ENCODE measurements at places on chromosomes 3 and 15. TPM values are rescaled to one million over a fixed set of nuclear protein-coding genes. Genes with fewer than 3 reads are reported as not detected.

The PHC3 gene
- 35.9 TPM for total RNA-seq

The PIERCE2 gene
- total RNA-seq, result 0.38 TPM

The RETNLB gene
- total RNA-seq, result not detected

The TMCO5A gene
- not detected for total RNA-seq

The CD276 gene
- total RNA-seq, result 95.7 TPM

All from vein endothelial cell (primary cell).